Cerebellum (tissue), 4 donors: ENCODE measurements at places on chromosomes 6 and 20.

GRCh38 chr6:13457577-13457976 is 29.8 kb downstream of the GFOD1 start:
- DNase-seq = no peak

GRCh38 chr6:121042766-121043165 is 291.5 kb downstream of the TBC1D32 start:
- no peak for DNase-seq

DNA sequence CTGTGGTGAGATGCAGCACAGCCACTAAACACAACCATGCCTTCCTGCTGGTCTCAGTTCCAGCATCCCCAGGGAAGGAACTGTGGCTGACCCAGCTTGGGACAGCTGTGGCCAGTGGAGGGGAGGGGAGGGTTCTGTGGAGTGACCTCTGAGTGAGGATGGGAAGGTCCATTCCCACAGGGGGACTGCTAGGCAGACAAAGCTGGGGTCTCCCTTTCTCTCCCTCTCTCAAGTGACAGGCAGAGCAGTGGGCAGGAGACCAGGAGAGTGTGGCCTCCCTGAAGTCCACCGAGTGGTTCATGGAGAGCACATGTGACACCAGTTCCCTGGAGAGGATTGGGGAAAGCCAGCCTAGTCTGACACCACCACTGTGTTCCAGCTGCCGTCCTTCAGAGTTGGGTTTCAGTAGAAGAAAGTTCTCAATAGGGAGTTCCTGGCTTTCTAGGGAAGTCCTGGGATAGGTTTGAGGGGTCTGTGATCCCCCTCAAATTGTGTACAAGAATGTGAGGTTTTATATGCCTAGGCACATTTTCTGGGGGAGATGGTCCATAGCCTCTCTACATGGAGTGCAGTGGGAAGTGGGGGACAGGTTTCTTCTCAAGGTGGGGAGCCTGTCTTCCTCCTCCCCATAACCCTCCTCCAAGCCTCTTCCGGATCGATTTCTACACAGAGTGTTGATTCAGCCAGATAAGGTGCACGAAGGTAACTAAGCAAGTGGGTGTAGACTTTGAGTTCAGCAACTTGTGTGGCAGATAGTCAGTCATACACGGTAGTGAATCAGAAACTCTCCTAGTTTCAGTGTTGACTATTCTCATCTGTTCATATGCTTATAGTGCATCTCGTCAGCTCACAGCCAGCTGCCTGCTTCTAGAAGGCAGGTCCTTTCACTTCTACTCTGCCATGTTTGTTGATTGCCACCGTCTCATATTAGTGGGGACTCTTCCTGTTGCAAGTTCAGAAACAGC is 18.9 kb downstream of the MANBAL start:
- DNase-seq = no peak

DNA sequence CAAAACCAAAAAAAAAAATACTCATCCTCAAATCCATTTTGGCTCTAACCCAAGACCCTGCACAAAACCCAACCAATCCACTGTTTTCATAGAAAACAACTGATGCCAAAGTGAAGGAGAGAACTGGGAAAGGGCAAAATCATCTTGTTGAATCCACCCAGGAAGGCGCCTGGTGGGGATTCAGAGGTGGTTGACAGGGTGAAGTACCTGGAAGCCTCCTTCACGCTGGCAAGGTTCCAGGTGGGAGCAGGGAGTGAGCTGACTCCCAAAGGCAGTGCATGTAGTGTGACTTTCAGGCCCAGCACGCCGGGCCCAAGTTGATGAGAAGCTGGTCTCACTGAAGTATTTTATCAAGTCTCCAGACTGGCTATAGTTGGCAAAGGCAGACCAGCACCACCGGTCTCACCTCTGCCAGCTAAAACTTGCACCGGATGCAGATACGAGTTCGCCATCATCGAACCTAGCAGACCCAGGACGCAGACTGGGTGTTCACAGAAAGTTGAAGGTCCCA is 16.5 kb downstream of the PPP1R10 start:
- DNase-seq = no peak

- no peak for DNase-seq
These were observed 500.1 kb upstream of the MARCKS start for GRCh38 chr6:113357041-113357440.

DNA sequence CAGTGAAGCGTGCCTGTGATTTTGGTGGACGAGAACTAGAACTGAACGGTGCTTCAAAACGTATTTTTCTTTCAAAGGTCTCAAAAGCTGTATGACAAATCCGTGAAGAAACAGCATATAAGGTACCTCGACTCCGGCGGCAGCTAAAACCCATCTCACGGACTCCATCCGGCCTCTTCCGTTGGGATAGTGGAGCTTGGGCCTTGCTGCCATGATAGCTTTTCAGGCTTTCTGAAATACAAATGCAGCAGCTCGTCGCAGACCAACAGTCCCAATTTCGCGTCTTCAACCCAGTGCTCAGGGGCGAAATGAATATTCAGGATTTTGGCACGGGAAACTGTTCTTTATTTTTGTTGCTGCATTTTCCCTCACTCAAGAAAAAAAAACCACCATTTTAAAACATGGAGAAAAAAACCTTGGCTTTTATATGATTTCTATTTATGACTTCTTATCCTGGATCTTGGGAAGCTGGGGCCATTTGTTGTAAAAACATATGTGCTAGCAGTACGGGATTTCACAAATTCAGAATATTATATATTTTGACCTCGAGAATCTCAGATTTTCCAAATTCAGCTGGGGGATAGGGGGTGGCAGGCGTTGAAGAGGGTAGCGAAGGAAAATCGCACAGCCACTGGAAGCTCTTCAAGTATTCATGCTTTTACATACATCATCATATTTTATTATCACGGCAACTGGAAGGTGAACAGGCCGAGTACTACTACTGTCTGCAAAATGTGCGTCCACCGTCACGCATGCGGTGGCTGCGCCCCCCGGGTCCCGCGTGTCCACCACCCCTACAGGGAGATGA is 849 bp downstream of the GSTA4 start:
- DNase-seq = peak; percentile 53

GRCh38 chr6:152094276-152094675 is 286.8 kb downstream of the ESR1 start:
- no peak for DNase-seq

DNA sequence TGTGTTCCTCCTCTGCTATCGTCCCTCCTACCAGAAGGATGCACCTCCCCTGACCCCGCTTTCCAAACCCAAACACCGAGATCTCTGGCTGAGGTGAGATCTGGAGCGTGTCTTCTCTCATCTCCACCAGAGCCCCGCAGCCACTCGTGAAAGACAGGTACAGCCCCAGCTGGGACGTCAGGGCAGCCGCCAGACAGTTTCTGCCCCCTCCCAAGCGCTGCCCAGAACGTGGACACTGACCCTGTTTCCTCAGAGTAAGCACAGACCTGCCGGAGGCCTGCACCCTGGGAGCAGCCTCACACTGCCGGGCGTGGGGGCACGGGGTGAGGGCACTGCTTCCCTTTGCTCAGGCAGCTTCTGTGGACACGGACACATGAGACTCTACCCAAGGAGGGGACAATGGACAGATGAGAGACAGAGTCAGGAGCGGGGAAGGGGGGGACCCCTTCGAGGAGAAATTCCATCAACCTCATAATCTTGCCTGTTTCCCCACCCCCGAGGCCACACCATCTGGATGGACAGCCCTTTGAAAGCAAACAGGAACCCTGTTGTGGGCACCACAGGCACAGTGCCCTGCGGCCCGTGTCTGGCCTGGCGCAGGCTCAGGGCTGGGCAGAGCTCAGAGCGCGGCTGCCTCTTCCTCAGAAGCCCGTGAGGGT is 210.6 kb downstream of the DLL1 start:
- no peak for DNase-seq

- no peak for DNase-seq
These were observed 21.1 kb upstream of the EDN1 start for GRCh38 chr6:12269110-12269509.

DNA sequence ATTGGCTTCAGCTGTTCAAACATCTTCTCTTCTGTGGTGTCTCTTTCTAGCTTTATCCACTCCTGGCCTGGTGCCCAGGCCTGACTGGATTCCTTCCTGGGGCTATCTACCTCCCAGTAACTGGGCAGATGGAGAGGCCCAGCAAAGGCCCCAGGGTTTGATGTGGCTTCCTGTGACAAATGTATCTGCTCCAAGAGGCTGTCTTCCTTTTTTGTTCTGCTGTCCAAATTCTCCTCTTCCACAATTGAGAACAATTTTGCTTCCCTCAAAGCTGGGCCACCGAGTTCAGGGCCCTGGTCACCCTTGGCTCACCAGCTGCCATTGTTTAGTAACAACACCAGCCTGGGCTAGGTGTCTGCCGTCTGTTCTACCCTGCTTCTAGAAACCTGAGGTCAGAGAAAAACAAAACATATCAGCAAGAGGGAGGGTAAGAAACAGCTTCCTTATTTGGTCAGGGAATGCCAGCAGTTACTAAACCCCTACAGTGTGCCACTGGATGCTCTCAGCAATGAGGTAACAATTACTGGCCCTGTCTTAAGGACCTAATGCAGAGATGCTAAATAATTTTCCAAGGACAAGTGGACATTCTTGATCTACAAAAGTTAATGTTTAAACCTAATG is 3.9 kb downstream of the ZFP57 start:
- DNase-seq = no peak

- DNase-seq = no peak
These were observed 4.8 kb downstream of the LRP11 start for GRCh38 chr6:149859368-149859767.

GRCh38 chr6:37774028-37774680 is 45.4 kb upstream of the ZFAND3 start:
- peak; percentile 48 for DNase-seq

DNA sequence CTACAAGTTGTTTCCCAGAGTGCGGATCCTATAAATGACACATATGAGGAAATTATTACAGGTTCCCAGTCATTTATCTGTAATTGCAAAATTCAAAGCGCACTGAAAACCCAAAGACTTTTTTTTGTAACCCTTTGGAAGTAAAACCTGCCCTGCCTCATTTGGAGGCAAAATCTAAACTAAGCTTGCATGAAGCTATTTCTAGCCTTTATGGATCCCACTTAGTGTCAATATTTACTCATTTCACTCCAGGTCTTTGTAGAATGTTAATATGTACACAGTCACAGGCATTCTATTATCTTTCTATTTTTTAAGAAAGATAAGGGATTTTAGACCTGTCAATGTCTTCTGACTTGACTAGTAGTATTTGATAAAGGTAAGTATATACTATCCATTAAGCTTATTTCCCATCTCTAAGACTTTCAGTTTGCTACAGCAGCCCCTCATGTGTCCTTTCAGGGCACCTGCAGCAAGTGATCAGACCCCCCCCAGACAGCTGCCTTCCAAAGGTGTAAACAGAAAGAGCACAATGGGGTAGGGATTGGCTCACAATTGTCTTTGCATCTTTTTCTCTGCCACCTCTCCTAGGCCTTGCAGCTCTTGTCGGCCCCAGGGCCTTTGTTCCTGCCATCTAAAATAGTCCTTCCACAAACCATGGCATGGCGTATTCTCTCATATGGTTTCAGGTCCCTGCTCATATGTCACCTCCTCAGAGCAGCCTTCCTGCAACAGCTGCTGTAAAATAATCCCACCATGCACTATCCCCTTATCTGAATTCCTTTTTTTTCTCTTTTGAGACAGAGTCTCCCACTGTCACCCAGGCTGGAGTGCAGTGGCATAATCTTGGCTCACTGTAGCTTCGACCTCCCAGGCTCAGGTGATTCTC is 1.3 kb upstream of the REPS1 start:
- no peak for DNase-seq

DNA sequence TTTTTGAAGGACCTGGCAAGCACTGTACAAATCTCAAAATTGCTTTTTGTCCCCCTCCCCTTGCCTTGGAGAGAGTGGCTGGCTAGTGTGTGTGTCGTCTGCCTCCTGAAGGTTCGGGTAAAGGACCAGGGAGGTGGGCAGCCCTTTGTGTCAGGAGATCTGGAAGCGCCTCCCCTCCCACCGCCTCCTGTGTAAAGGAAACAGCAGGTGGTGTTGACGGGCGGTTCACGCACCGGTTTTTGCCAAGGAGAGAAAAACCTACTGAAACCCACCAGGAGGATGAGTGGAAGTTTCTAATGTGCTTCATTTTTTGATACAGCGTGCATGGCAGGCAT is 1.2 kb downstream of the ENTPD6 start:
- no peak for DNase-seq

- peak; percentile 58 for DNase-seq
These were observed 26.7 kb downstream of the SERPINB9 start for GRCh38 chr6:2876210-2877056.

- DNase-seq = no peak
These were observed 224.9 kb upstream of the SYNCRIP start for GRCh38 chr6:85867595-85867994.

GRCh38 chr6:66226109-66226508 is 519.1 kb upstream of the EYS start:
- DNase-seq = peak; percentile 17

GRCh38 chr6:66103954-66104353 is 396.9 kb upstream of the EYS start:
- DNase-seq = no peak

- DNase-seq = no peak
These were observed 436 bp downstream of the CAGE1 start for GRCh38 chr6:7389162-7389450.

- DNase-seq = no peak
These were observed 444.1 kb upstream of the SOX4 start for GRCh38 chr6:21149470-21149869.

DNA sequence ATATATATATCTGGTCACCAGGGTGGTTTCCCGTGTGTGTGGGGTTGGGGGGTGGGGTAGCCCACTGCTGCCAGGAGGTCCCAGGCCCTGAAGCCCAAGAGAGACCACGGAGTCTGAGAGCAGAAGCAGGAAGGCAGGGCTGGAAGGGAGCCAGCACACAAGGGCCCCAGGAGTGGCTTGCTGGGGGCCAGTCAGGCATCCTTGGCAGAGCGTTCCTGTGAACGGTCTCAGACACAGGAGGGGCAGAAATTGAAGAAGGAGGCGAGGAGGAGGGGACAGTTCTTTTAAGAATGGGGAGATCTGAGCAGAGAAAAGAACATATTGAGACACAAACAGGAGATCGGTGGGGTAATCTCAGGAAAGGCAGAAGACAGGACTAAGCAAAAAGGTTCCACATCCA is 1.9 kb upstream of the EBF4 start:
- DNase-seq = no peak

DNA sequence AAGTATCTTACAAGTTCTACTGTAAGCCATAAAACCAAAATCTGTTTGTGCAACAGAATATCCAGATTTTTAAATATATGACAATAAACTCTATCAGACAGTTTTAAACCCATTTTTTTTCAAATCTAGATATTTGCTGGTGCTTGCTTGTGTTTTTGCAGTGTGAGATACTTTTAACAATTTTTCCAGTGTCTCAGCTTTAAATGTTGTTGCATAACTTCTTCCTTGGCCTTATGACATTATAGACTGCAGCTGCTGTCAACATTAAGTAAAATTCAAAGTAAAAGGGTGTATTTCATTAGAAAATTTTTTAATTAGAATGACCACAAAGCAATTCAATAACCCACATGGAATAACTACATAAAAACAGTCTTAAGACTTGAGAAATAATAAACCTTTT is 139.5 kb downstream of the PTPRK start:
- no peak for DNase-seq

- no peak for DNase-seq
These were observed 1.5 kb downstream of the GPANK1 start for GRCh38 chr6:31663126-31663960.

GRCh38 chr6:149060985-149061760 is 256.3 kb upstream of the TAB2 start:
- no peak for DNase-seq

GRCh38 chr6:45557454-45557853 is 179.7 kb upstream of the SUPT3H start:
- DNase-seq = no peak
